B cell (primary cell): ENCODE measurements at places on chromosomes 2 and 18.

DNA sequence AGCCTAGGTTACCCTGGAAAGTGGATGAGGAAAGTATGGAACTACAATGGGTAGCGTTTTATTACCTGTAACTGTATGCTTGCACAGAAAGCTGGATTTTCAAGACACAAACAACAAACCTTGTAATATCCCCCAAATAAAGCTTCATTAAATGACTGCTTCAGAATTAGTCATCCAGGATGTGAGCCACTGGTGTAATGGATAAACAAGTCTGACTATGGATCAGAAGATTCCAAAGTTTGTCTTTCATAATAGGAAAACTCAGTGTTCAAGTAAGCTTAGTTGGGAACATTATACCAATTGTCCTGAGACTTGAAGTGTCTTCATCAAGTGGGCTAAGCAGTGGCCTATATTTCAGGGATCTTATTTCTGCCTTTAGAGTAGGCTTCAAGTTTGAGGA lies 518.8 kb downstream of the LRP1B start:
- DNase-seq: no peak

GRCh38 chr18:23146861-23147469 lies 11.7 kb downstream of the CABLES1 start:
- no peak for DNase-seq

DNA sequence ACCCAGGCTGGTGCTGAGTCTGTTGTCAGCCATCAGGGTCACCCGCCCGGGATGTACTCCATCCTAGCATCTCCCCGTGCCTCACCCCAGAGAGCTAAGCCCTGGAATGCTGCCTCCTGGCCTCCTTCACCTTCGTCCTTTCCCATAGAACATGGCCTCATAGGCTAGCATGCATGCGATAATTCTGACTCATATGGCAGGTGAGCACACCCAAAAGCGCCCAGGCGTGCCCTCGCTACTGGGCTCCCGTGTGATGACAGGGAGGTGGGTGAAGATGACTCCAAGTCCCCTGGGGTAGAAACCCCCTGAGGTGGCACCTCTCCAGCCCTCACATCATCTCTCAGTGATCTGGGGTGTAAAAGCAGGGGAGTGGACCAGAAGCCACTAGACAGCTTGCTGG lies 7.3 kb downstream of the SPR start:
- DNase-seq: no peak

- no peak for DNase-seq
Measured at GRCh38 chr2:69493268-69493667, 56.0 kb upstream of the NFU1 start.

- no peak for DNase-seq
Measured at GRCh38 chr2:188495969-188496431, 204.3 kb downstream of the GULP1 start.

DNA sequence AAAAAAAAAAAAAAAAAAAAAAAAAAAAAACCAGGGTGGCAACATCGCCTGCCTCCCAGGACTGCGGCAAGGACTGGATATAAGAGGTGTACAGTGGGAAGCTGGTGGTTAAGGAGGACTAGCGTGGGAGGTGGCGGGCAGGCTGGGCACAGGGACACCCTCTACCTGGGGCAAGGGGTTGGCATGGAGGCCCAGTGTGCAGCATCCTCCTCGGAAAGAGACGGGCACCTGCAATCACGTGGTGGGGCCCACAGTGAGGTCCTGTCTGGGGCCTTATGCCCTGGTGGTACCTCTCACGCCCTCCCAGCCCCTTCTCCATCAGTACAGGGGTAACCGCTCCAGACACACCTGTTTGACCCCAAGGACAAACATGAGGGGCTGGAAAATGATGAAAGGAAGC lies 27.9 kb downstream of the PXDN start:
- no peak for DNase-seq
